ENCODE measurements at places on chromosomes 7 and 10.

DNA sequence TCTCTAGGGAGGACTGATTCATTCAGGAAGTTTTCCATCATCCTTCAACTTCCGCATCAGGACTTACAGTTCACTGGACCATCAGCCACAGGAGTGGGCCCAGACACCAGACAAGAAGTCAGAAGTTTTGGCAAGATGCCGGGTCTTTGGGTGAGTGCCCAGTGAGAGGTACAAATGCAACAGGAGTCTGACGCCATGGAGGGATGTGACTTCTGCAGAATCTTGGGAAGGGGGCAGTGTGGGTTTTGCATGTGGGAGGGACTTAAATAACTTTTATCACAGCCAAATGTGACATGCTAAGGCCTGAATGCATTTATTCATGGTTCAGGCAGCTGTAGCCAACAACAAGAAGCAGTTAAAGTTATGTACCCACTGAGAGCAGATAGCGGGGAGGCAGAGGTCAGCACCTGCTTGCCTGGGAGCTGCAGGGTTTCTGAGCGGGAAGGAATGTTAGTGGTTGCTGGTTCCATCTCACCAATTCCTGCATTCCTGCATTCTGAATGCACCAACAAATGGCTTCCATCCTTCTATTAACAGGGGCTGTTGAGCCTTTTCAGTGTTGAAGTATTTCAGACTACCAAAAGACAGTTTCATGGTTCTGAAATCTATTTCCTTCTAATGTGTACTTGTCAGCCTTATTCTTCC, 375.2 kb downstream of the PAXIP1 start:
- no peak for DNase-seq

- no peak for DNase-seq
Measured at GRCh38 chr7:24703296-24703695, 54.0 kb downstream of the GSDME start.

DNA sequence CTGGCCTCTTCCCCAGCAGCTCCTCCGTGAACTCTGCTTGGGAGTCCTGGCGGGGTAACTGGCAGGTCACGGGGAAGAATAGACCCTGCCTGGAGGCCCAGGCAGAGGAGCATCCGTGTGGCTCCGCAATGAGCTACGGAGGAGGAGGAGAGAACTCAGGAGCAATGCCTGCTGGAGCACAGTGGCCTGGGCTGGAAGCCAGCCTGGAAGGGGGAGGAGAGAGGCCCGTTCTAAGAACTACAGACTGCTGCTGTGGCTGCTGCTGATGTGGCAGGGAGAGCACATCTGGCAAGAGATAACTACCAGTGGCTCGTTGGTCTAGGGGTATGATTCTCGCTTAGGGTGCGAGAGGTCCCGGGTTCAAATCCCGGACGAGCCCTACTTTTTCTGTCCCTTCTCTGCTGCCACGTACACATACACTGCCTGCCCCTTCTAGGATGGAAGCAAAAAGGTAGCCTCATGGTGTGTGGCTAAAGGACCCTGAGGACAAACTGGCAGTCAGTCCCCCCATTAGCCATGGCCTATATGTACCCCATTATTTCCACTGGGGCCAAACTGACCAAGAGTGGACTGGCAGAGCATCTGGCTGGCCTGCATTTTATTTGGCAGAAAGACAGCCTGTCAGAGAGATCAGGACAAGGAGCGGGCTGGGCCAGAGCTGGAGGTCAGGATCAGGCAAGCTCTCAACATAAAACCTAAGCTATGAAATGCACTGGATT, 7.7 kb upstream of the OPN1SW start:
- DNase-seq = peak; percentile 32

- peak; percentile 58 for DNase-seq
Measured at GRCh38 chr7:1961701-1962276, 271.0 kb downstream of the MAD1L1 start.

DNA sequence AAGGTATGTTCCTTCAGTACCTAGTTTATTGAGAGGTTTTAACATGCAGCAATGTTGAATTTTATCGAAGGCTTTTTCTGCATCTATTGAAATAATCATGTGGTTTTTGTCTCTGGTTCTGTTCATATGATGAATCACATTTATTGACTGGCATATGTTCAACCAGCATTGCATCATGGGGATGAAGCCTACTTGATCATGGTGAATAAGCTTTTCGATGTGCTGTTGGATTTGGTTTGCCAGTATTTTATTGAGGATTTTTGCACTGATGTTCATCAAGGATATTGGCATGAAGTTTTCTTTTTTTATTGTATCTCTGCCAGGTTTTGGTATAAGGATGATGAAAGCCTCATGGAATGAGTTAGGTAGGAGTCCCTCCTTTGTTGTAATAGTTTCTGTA, 204.0 kb upstream of the GNAI1 start:
- DNase-seq = no peak

- DNase-seq = no peak
Measured at GRCh38 chr10:35172146-35172545, 45.5 kb downstream of the CREM start.

GRCh38 chr7:41559426-41559825, 143.5 kb downstream of the INHBA start:
- DNase-seq = no peak

GRCh38 chr7:101390901-101391301, 28.2 kb downstream of the COL26A1 start:
- peak; percentile 30 for DNase-seq

DNA sequence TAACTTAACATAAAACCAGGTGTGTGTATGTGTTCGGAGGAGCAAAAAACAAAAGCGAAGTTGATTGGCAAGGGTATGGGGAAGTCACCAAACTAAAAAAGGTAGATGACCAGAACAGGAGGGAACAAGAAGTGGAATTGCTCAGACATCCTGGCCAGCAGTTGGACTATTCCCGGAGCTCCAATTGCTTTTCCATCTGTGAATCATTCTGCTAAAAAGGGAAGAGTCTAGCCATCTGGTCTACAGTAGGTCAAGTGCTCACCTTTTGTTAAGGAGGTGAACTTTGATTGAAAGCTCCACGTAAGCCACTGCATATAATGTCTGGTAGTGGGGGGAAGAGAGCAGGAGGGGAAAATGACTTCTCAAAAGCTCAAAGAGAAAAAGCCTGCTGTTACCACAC, 50.0 kb upstream of the BET1 start:
- DNase-seq = no peak

DNA sequence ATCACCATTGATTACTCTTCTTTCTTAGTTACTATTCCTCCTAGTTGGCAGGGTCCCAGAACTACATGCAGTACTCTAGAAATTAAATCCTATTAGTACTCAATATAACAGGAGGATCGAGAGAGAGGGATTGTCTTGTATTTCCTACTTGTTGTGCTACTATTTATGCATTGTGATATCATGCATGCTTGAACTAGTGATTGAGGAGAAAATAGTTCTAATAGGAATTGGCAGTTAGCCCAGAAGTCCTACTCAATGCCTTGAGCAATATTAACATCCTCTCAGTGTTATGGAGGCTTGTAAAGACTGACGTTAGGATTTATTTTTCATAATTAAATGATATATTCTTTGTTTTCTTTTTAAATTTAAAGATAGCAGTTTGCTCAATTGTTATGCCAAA, 67.4 kb downstream of the FOXP2 start:
- no peak for DNase-seq

GRCh38 chr7:80603940-80604339, 34.5 kb upstream of the CD36 start:
- DNase-seq = no peak

DNA sequence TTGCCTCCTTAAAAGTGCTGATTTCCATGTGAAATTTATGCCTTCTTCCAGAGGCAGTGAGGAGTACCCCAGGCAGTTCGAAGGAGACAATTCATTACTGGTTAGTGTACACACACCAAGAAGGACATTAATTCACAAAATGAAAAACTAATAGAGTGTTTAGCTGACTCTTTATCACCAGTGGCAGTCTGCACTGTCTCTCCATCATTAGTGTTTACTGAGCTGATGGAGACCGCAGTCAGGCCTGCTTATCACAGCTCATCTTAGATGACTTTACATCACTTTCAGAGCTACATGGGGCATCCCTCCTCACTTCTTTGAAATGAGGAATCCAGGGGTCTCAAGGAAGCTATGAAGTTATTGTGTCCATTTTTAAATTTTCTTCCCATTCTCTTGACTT, 155.5 kb upstream of the LRGUK start:
- DNase-seq = no peak

DNA sequence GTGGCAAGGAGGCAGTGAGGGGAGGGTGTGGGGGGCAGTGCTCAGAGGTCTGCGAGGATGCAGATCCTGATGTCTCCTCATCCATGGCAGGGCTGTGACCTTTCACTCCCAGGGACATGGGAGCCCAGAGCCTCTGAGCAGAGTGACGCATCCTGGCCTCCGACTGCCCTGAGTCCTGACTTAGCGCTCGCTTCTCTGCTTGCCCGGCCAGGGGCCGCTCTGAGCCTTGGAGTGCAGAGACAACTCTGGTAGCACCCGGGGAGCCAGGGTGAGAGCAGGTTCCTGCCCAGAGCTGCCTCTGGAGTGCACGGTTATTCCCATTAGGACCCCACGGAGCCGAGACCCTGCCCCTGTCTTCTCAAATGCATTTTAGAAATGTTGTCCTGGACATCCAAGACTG, 188.0 kb downstream of the TCERG1L start:
- DNase-seq = no peak

DNA sequence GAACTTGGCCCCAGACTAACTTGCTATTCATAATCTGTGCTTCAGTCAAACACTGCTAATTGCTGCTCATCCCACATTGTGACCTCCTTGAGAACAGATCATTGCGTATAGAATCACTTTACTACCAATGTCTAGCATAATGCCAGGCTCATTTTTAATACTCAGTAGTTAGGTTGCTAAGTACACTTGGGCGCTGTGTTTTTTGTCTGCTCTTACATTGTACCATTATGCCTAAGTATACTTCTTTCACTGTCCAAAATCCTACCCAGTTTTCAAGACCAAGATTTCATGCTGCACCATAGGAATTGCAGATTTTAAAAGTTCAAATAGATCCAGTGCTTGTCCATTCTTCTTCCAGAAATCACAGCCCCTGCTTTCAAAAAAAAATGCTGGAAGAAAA, 32.8 kb upstream of the TMEM106B start:
- DNase-seq = no peak

DNA sequence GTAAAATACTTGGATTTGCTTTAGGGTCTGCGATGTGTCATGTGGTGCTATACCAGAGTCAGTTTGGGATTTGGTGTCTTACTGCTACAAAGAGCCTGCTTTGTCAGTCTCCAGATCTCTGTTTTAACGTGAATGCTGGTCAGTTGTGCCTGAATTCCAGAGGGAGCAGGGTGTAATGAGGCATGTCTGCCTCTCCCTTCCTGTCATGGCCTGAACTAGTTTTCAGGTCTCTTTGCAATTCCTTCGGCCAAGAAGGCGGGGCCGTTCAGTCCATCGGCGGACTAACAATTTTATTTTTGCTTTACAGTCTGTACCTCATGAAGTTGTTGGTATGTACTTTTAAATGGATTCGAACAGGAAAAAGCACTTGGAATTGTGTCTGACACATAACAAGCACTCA, 465.1 kb upstream of the ADARB2 start:
- DNase-seq = no peak

DNA sequence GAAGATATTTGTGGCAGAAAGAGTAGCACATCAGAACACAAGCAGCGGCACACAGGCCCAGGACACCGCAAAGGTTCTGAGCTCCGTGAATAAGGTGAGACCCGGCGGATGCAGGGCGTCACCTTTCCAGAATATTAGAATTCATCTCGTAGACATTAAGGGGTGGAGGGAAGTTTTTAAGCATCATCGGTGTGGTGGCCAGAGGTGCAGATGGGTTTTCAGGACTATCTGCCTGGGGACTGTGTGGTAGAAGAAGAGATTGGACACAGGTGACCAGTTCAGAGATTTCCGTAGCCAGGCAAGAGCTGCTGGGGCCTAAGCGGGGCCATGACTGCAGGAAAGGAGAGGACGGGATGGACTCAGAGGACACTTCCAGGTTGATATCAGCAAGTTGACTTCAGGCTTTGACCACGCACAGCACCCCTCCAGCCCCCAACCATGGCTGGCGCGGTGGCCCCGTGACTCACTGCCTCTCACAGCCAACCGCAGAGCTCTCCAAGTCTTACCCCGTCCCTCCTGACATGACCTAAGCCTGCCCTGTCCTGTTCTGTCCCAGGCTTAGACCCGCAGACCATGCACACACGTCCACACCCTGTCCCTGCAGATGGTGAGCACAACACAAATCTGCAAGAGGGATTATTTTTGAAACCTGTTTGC, 97.2 kb downstream of the OAT start:
- DNase-seq = no peak

GRCh38 chr7:107693396-107693795, 32.8 kb downstream of the SLC26A4 start:
- no peak for DNase-seq

DNA sequence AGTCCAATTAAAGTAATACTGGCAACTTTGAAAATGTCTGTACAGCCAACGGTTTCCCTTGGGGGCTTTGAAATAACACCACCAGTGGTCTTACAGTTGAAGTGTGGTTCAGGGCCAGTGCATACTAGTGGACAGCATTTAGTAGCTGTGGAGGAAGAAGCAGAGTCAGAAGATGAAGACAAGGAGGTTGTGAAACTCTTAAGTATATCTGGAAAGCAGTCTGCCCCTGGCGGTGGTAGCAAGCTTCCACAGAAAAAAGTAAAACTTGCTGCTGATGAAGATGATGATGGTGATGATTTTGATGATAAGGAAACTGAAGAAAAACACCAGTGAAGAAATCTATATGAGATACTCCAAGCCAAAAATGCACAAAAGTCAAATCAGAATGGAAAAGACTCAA, 72.2 kb downstream of the ZNF783 start:
- DNase-seq = no peak

DNA sequence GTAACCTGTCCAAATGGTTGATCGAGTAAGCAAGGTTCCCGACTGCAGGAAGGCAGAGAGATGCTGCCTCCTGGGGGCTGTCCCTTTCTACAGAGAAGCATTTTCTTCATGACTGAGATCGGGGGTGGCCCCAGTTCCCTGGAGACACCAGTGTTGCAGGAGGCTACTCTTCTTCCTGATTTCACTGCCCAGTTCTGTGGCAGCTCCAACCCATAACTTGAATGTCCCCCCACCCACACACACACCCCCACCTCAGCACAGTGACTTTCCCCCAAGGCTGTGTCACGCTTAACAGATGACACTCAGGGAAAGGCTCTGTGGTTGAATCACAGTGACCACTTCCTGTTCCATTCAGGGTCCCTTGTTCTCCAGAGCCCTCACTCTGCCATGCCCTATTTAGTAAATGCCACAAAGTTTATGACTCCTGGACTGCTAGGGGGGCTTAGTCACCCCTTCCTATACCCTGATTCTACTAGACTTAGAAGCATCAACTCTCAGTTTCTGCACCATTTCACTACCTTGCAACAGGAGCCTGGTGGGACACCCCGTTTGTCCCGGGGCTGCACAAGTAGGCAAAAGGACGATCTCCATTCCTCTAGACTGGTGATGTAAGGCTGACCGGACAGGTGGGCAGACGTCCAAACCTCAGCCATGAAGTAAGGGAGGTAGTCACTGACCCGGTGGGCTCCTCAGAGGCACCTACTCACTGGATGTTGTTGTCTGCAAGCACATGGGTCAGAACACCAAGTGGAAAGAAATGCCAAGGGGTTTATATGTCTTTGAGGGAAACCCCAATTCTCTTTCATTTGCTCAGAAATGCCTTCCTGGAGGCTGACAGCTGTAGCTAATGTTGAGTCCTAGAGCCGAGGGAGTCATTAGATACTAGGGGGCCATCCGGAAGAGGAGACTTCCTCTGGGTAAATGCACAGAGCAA, 31.3 kb upstream of the SMC3 start:
- peak; percentile 78 for DNase-seq
